Stimulated activated CD4-positive, alpha-beta T cell treated with anti-CD3 and anti-CD28 coated beads, TNF-alpha, amount 100 ng/mL, for 1 hour (primary cell): ENCODE measurements at places on chromosomes 5 and 9.

DNA sequence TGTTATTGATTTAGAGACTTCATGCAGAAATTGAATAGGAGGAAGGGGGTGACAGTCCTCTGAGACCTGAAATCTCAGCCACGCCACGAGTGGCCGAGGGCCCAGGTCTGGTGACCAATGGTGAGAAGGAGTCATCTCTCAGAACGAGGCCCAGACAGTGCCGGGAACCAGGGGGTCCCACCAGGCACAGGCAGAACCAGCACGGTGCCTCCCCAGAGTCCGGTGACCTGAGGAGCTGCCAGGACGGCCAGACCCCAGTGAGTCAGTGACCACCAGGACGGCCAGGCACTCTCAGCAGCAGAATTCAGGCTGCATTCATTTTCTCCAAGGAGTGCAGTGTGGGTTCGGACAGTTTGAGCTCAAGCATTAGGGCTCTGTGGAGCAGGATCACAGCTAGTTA, 43.8 kb upstream of the NKD2 start:
- DNase-seq = no peak

- no peak for DNase-seq
These were observed 23.0 kb downstream of the CDC14B start for GRCh38 chr9:96596601-96597111.

DNA sequence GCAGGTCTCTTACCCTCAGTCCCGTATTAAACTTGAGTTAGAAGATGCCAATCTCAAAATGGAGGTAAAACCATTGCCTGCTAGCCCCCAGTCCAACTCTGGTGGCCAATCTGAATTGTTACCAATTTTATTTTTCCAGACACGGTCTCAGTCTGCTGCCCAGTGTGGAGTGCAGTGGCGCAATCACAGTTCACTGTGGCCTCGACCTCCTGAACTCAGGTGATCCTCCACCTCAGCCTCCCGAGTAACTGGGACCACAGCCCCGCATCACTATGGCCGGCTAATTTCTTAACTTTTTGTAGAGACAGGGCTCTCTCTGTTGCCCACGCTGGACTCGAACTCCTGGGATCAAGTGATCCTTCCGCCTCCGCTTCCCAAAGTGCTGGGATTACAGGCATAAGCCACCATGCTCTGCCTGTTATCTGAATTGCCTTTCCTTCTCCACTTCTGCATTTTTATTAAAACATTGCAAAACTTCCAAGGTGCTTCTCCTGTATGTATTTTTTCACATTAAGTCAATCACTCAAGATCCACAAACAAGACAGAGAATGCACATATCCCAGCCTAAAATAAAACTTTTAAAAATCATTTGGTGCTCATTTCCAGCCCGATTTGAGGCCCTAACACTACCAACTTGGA, 2.3 kb downstream of the FANCC start:
- no peak for DNase-seq

DNA sequence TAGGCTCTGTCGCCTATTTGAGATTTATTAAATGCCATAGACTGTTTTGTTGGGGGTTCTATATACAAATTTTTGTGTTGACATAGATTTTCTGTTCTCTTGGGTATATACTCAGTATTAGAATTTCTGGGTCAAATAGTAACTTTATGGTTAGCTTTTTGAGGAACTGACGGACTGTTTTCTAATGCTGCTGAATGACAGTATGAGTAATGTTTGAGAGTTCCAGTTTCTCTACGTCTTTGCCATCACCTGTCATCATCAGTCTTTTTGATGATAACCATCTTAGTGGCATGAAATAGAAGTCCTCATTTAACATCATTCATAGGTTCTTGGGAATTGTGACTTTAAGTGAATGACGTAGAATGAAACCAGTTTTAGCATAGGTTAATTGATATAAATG, 60.1 kb downstream of the CCDC171 start:
- DNase-seq = no peak

- no peak for DNase-seq
These were observed 80.0 kb upstream of the ZSWIM6 start for GRCh38 chr5:61251874-61252642.

- no peak for DNase-seq
These were observed 83.2 kb upstream of the ANKH start for GRCh38 chr5:14954616-14955343.

DNA sequence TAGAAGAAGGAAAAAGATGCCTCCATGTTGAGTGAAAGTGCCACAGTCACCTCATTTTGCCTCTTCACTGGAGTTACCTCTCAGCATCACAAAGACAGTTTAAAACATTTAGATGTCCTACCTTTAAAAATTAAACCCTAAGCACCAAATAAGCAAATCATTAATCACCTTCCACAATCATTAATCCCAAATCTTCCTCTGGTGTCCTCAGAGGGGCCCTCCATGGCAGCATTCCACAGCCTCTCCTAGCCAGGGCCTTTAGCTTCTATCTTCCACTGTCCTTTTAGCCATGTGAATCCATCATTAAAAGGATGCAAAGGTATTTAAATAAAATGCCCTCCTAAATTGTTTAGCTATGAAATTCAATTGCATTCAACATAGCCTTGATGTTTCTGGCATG, 310.8 kb downstream of the PDE4D start:
- DNase-seq = no peak
